ENCODE measurements at places on chromosomes 2 and 18.

DNA sequence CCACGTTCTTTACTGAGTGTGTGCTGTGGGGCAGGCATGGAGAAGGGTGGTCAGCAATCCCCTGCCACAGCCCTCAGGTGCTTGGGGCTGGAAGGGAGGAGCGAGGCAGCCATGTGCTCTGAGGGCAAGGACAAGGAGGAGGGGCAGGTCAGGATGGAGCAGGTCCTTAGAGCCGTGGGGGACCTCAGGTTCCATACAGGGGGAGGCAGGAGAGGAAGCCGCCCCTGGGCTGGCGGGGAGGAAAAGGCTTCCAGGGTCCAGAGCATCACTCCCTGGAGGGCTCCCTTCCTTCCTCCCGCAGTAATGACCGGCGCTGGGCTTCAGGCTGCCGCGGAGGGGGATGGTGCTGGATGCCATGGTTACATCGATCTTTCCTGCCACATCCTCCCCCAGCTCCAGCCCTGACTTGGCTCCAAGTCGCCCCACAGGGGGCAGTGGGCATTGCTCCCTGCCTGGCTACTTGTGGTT, 6.6 kb downstream of the GAREM2 start:
- DNase-seq, result no peak

GRCh38 chr2:68287580-68288441, 31.9 kb downstream of the CNRIP1 start:
- no peak for DNase-seq

DNA sequence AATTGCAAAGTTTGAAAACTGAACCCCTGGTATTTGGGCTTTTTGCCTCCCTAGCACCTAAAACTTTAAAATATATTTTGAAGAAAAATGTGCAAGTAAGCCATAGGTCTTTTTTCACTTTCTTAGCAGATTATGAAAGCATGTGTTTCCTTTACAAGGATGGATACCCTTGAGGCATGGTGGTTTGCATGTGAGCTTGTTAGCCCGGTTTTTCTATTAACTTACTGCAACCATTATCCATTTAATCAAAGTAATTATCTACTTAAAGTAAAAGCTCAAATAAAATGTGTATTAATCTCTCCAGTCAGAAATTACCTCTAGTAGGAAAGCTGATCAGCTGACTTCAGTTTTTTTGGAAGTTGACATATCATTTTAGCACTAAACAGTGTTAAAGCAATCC, 140.6 kb downstream of the EML6 start:
- DNase-seq, result no peak

GRCh38 chr2:109266496-109266895, 137.5 kb downstream of the SH3RF3 start:
- no peak for DNase-seq

- DNase-seq, result no peak
These were observed 401.9 kb downstream of the LNPK start for GRCh38 chr2:175599966-175600831.

- DNase-seq, result no peak
These were observed 594 bp upstream of the NGEF start for GRCh38 chr2:233013650-233014049.

DNA sequence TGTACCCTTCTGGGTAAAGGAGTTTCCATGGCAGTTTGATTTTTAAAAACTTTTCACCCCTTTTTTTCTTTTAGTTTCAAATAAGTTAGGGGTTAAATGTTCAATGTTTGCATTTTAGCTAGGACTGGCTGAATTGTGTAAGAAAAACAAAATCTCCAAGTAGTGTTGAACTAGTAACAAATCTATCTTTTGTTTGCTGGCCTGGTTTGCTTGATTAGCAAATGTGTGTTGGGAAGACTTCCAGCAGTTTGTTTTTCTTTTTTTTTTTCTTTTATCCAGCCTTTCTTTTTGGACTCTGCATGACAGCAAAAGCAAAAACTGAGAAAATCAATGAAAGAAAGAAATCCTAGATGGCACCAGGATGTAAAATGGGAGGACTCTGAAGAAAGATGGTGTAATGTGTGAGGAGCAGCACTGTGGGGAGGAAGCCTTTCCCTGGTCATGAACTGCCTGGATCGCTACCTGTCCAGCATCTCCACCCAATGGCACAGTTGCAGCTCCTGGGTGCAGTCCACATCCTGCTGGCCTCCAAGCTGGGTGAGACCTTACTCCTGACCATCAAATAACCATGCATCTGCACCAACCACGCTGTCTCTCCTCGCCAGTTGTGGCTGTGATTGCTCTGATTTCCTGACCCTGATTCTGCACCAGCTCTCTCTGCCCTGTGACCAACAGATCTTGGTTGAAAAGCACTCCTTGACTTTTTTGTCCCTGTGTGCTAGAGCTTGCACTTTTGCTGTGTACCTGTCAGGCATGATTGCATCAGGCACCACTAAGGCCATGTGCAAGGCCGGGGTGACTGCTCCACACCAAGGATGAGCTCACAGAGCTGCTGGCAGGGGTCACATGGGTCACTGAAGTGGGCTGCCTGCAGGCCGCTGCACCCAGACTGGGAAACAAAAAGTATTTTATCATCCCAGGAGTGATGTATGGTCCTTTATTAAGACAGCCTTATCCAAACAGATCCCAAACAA, 71.2 kb upstream of the ZNF236 start:
- DNase-seq, result no peak

DNA sequence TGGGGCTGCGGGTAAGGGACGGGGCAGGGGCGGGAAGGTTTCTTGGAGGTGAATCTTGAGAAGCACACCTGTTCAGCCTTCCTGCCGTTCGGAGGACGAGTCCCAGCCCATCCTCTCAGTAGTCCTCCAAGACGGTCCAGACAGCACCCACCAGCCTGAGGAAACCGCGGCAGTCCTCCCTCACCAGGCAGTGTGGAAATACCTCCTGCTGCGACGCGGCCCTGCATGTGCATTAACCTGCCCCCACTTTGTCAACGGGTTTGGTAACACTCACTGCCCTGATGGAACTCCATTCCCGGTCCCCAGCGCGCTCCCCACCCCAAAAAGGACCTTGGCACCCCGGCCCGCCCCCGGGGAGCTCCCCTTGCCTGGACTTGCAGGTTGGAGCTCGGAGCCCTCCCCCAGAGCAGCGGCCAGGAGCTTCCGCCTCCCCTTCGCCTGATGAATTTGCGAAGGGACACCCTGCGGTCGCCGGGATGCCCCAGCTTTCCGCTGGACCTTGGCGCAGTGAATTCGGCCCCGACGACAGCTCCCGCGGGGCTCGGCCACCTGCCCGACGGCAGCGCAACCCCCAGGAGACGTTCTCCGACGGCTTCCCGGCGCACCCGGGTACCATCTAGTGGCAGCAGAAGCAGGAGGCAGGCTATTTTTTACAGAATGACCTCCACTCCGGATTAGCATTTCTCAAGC, 31.5 kb downstream of the ACVR1C start:
- peak; percentile 31 for DNase-seq

DNA sequence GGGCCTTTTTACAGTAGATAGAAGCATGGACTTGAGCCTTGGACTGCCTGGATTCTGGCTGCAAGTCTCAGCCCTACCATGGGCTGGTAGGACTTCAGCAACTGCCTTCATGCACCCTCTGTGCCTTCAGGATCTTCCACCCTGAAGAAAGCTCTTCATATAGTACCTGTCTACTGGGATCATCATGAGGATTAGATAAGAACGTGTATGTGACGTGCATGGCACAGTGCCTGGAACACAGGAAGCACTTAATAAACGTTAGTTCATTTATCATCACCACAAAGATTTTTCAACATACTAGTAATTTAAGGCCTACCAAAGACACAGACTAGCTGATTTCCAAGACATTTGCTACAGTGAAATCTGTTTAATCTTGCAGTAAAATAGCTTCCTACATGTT, 53.2 kb upstream of the ITM2C start:
- no peak for DNase-seq

DNA sequence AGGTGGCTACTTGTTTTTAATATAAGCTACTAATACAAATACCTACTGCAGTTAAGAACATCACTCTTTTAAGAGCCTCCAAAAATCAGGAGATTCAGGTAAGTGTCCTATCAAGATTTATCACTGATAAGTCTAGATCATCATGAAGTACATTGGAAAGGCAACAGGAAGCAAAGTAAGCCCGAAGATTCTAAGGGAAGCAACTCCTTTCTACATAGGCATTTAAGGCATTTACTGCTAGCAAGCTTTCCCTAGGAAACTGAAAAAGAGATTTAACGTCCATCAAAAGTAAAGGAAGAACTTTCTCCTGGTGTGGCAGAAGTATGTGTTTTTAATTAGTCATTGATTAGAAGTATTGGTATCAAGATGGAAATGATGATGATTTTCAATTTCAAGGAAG, 3.7 kb downstream of the STK17B start:
- DNase-seq, result no peak

- DNase-seq, result no peak
These were observed 16.6 kb upstream of the MSTN start for GRCh38 chr2:190079160-190079559.

DNA sequence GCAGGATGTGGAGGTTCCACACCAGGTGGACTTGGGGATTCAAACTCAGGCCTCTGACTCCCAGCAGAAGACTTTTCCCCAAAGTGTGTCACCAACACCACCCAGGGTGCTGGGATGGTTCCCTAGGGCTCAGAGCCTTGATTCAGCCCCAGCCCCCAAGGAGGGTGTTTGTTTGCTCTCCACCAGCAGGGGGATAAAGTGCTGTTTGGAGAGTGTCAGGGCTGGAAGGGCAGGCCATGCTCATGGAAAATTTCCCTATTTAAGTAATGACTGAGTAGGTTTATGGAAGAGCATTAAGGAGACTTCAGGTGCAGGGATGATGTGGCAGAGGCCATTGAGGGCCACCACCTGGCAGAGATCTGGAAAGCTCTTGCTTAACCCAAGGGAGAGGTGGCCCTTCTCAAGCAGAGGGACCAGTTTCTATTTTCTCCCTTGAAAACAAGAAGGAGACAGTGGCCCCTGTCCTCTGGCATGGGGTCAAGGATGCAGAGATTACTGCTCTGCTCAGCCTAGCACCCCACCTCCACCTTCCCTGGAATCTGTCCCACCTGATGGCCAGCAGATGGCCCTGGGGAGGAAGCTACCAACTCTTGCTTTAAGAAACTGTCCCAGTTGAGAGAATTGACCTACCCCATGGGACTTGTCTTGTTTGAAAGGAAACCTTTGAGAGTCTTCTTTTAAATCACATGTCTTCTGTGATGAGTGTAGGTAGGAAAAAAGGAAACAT, 122.1 kb downstream of the ACOXL start:
- DNase-seq, result no peak

GRCh38 chr2:15693926-15694588, 102.4 kb downstream of the DDX1 start:
- no peak for DNase-seq

- DNase-seq, result no peak
These were observed 42.3 kb downstream of the RPL37A start for GRCh38 chr2:216540920-216541319.

DNA sequence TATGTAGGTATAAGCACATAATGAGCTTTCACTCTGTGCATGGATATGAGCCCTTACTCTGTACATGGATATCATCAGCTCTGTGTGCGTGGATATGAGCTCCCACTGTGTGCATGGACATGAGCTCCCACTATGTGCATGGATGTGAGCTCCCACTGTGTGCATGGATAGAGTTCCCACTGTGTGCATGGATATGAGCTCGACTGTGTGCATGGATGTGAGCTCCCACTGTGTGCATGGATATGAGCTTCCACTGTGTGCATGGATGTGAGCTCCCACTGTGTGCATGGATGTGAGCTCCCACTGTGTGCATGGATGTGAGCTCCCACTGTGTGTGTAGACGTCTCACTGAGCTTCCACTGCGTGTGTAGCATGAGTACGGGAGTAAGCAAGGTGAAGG, 149.3 kb upstream of the ALKAL2 start:
- no peak for DNase-seq

DNA sequence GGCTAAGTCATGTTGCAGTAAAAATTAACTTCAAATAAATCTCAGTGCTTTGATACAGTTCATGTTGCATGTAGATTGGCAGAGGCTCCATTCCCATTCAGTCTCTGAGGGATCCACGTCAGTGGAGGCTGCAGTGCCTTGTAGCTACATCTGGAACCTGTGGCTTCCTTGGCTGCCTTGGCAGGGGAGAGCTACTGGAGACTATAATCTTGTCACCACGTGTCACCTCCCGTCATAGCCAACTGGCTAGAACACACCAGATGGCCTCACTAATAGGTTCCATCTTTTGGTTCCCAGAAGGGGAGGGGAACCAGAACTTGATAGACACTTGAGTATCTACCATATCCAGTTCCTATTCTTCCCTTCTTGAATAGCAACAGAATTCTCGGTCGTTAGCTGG, 28.4 kb downstream of the E2F6 start:
- no peak for DNase-seq

GRCh38 chr18:76126327-76126726, 368.7 kb downstream of the ZNF516 start:
- DNase-seq, result no peak

- DNase-seq, result peak; percentile 83
These were observed at the start of gene MPPE1 for GRCh38 chr18:11908182-11909060. Gene MPPE1, minus strand, starts transcription at chr18:11908317. Its CDS starts 11,053 bp downstream, at chr18:11897264.

GRCh38 chr2:28231110-28231631, 161.5 kb upstream of the FOSL2 start:
- no peak for DNase-seq

DNA sequence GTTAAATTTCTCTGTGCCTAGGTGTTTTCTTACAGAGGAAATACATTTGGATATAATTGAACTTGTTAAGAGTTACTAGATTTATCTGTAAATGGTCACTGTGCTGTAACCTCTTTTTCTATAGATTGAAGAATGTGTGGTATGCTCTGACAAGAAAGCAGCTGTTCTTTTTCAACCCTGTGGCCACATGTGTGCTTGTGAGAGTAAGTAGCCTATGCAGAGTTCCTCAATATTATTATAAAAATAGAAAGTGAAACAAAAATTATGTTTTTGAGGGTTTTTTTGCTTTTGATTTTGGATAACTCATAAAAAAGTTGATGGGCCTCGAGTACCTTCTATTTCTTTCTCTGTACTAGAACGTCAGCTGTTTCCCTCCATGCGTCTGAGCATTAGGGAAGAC, 112.4 kb downstream of the MIB1 start:
- DNase-seq, result no peak

DNA sequence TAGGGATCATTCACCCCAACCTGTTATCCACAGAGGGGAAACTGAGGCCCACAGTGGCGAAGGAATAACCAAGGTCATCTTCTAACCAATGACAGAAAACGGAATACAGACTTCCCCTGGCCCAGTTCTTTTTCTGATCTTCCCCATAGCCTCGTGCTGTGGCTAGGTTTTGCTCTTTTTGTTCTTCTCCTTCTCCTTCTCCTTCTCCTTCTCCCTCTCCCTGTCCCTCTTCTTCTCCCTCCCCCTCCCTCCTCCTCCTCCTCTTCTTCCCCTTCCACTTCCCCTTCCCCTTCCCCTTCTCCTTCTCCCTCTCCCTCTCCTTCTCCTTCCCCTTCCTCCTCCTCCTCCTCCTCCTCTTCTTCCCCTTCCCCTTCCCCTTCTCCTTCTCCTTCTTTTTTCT, 12.9 kb upstream of the TWIST2 start:
- no peak for DNase-seq

GRCh38 chr2:134773335-134773734, 54.5 kb upstream of the TMEM163 start:
- DNase-seq, result no peak
